ENCODE measurements at places on chromosomes 4 and X. TPM values are rescaled to one million over a fixed set of nuclear protein-coding genes. Genes with fewer than 3 reads are reported as not detected.

The CENPVL2 gene
- not detected for polyA plus RNA-seq

The UNC5C gene
- polyA plus RNA-seq: 3.7 TPM

The MCF2 gene
- 0.54 TPM for polyA plus RNA-seq

- no peak for DNase-seq
These were observed 63.7 kb downstream of the ANK2 start for GRCh38 chr4:113113151-113113550.

The ADH6 gene
- not detected for polyA plus RNA-seq

- no peak for DNase-seq
These were observed 42.5 kb downstream of the RTL5 start for GRCh38 chrX:72089254-72089653.

All from brain (organoid and tissue), 16 donors.